RPMI7951 (cell line): ENCODE measurements at places on chromosomes 11 and 22.

- peak; percentile 35 for DNase-seq
These were observed 390.0 kb downstream of the TENM4 start for GRCh38 chr11:79050786-79051185.

- DNase-seq = no peak
These were observed 74.5 kb upstream of the ARFGAP3 start for GRCh38 chr22:42931421-42932196.

GRCh38 chr11:2269601-2270321 is 627 bp downstream of the ASCL2 start:
- peak; percentile 24 for DNase-seq

DNA sequence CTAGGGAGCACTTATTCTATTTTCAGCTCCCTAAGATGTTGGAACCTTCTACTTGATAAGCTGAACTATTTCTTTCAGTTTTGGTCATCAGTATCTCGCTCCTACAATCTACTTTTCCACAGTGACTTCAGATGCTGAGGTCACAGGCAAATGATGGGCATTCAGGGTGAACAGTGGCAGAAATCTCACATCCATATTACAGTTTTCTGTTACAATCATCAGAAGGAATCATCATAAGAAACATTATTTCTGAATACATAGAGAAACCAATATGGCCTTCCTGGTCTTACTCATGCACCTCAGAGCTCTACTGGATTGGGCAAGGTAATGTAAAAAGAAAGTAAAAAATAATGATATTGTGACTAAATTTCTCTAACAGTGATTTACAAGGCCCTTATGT is 39.4 kb upstream of the DDI1 start:
- DNase-seq = no peak

GRCh38 chr11:85164743-85165142 is 462.4 kb downstream of the DLG2 start:
- DNase-seq = no peak

DNA sequence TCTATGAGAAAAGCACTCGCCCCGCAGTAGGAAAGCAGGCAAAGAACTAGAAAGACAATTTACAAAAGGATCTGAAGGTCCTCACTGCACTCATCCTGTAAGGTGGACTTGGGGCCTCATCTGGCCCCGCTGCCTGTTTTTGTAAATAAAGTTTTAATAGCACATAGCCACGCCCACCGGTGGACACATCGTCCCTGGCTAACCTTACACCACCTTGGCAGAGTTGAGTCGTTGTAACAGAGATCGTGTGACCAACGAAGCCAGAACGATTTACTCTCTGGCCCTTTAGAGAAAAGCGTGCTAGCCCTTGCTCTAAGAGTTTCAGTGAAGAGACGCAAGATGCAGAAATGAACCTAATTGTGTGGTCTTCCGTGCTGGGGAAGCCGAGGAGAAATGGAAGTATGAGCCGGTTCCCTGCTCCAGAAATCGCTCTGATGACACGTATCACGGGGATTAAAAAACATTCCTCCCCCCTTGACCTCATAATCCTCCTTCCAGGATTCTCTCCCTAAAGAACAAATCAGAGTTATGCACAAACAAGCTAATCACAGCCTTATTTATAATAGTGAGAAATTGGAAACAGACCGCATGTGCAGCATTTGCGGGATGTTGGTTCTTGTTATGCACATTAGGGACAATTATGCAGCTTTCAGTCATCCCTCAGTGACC is 80.1 kb downstream of the CDKN1C start:
- no peak for DNase-seq

DNA sequence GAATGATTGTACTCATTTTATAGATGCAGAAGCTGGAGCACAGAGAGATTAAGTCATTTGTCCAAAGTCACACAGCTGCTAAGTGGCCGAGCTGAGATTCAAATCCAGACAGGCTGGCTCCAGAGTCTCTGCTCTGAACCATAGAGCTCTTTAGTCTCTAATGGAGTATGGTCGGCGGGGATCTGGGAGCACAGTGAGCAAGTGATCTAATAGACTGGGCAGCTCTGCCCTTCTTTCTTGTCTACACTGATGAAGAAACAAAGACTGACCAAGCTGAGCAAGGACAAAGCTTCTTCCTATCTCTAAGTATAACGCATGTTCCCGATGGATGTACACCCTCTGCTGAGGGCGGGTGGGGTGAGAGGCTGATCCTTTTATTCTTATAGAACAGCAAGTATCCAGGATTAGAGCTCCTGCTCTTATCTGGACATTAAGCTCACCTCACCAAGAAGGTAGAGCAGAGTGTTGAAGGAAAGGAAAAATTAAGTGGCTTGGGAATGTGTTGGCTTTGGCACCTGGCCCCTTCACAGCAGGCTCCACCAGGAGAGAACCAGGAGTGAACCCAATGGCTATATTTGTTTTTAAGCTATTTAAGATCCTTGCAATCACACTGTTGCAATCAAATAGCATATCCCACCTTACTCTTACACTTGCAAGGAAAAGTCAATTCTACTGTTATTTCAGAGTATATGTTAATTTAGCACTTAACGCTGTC is 68.7 kb downstream of the ETS1 start:
- no peak for DNase-seq

DNA sequence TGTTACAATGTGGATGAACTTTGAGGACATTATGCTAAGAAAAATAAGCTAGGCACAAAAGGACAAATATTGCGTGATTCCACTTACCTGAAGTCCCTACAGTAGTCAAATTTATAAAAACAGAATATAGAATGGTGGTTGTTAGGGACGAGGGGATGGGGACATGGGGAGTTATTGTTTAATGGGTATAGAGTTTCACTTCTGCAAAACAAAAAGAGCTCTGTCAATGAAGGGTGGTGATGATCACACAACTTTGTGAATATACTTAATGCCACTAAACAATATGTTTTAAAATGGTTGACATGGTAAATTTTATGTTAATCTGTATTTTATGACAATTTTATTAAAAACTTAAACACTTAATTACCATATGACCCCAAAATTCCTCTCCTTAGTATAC is 26.1 kb downstream of the INTS4 start:
- no peak for DNase-seq

DNA sequence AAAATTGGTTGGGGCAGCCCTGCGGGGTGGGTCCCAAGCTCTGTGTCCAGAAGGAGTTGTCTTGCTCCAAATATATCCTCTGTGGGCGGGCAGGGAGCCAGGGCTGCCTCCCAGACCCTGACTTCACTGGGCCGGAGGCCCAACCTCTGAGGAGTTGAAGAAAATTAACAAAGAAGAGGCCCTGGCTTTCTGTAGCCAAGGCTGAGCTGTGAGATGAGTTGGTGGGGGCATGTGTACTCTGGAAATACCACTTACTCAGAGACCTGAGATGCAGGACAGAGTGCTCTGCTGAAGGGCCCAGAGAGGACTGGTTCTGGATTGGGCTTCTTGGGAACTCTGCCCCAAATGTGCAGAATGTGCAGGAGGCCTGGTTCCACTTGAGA is 96.3 kb downstream of the SWAP70 start:
- peak; percentile 96 for DNase-seq
